Neural crest cell (in vitro differentiated cells): ENCODE measurements at places on chromosomes 1 and 21.

- peak; percentile 4 for DNase-seq
Observed at GRCh38 chr1:48870596-48870995, 93.9 kb upstream of the BEND5 start.

GRCh38 chr1:158053276-158053675 is 59.8 kb downstream of the KIRREL1 start:
- DNase-seq, result no peak

- DNase-seq, result no peak
Observed at GRCh38 chr1:156080241-156080862, 1.9 kb downstream of the MEX3A start.

DNA sequence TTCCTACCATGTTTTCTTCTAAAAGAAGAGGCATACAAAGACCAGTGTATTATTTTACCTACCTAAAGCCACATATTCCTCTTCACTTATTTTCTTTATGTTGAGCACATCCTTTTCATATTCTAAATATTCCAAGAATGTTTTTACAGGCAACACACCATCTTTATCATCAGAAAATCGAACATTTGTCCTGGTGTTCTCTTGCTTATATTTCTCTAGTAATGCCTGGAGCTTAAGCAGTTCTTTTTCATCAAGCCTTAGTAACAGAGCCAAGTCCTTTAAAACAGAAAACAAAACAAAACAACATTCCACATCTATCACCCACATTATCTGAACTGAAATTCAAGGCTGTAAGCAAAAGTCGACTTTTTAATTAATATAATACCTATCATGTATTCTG is 88.7 kb downstream of the IARS2 start:
- no peak for DNase-seq

DNA sequence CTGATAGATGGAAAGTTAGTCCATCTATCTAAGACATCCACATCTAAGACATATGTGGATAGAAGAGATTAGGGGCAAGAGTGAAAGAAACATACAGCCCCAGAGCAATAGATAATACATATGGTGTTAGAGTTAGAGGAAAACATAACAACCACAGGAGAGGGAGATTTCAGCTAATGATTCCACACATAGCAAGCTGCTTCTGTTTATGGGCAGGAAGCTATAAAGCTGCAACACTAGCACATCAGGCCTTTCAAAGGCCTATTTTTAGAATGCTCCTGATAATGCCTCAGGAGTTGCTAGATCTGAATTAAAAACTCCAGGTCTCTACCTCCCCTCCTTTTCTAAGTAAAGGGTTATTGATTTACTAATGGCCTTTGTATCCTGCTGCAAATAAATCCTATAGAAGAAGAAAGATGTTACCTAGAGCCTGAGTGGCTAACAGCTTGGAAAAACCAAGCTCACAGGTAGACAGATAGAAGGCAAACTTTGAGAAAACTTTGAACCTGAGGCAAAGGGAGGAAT is 36.1 kb downstream of the BRINP2 start:
- DNase-seq, result no peak

GRCh38 chr21:16408280-16408679 is 678.5 kb downstream of the USP25 start:
- DNase-seq, result no peak

- DNase-seq, result no peak
Observed at GRCh38 chr1:180392020-180392419, 110.4 kb downstream of the ACBD6 start.

DNA sequence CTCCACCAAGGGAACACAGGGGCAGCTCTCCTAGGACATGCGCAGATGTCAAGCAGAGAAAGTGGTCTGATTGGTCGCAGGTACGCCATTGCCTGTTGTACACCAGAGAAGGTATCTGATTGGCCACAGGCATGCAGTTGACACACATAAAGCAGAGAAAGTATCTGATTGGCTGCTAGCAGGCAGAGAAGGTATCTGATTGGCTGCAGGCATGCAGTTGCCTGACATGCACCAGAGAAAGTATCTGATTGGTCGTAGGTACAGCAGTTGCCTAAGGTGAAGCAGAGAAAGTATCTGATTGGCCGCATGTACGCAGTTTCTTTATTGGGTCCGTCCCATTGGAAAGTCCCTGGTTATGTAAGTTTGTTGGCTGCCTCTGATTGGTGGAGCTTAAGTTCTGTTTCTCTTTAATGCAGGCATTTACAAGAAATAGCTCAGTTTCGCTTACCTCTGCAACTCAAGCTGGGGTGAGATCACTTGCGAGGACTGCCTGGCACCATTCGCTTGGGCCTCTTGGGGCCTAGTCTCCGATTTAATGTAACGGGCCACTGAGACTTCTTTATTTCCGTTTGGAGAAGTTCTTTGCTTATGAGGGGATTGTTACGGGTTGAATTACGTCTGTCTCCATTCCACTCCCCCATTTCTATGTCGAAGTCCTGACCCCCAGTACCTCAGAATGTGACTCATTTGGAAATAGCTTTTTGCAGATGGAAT is 74.2 kb downstream of the SIK1 start:
- no peak for DNase-seq

DNA sequence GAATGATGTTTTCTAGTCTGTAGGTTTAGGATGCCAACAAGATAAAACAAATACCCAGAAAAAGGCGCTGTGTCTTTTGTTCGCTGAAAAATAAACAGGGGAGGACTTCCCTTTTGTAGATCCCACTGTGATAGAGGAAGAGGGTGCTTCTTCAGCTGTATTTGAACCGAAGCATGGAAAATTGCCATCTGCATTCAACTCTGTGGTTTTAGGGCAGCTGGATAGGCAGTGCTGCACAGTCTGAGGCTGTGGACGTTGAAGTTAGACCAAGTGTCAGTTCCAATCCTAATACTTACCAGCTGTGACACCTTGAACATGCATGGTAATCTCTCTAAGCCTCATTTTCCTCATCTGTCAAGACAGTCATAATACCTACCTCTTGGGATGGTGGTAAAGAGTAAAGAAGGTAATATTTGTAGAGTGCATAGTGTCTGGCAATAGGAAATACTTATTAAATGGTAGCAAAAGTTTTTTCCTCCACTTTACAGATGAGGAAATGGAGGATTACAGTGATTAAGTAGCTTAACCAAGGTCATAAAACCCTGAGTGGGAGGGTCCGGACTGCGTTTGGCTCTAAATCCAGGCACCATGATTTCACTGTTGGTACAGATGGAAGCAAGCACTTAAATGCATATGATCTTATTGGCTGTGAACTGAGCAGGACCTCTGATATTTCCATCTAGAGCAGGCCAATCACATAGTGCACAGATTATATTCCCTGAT is 48.5 kb downstream of the UTP25 start:
- DNase-seq, result no peak

DNA sequence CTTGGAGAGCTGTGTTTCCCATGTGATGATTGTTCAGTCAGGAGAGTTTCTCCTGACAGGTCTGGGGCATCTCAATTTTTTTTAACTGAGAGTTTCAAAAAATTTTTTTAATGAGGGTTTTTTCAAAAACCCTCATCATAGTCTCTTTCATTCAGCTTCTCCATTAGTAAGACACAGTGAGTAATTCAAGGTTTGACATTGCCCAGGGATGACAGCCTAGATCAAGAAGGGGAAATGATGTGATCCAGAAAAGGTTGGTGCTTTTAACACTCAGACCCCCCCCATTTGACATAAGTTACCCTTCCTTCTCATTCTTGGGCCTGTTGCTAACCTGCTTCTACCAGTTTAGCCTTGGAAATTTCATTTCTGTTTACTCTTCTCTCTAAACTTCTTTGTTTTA is 189.4 kb upstream of the HOOK1 start:
- no peak for DNase-seq

DNA sequence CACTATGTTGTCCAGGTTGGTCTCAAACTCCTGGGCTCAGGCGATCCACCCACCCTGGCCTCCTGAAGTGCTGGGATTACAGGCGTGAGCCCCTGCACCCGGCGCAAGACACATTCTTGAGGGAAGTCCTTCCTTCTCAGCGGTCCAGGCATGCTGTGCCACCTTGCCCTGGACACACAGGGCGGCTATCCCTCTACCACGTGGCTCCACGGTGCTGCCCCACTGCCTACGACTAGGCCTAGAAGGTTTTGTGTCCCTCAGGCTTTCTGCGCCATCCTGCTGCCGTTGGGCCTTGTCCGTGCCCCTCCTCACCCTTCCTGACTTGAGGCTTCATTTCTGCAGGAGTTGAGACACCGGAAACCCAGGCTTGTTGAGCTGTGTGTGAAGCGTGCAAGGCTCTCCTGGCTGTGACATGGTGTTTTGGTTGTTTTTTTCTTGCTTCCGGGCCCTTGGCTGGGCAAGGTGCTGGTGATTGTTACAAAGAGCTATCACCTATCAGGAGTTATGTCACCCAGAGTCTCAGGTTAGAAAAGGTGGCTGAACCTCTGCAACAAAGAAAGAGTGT is 13.9 kb downstream of the C1orf174 start:
- DNase-seq, result no peak

GRCh38 chr1:40232444-40232843 is 15.3 kb upstream of the TMCO2 start:
- DNase-seq, result no peak

DNA sequence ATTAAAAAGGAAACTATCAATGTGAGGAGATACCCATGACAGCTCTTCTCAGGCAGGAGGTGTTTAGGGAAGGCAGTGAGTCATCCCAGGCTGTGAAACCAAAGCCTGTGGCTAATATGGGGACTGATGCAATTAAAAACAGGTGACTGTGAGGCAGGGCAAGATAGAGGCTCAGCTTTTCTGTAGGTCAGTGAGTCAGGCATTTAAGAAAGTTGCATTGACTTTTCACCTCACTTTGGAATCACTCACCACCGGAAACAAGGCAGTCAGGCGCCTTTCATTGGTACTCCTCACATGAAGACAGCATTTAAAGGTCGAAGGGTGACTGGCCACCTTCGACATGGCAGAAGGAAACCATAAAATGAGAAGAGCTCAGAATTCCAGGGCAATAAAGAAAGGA is 54.5 kb downstream of the PAPPA2 start:
- DNase-seq, result no peak

DNA sequence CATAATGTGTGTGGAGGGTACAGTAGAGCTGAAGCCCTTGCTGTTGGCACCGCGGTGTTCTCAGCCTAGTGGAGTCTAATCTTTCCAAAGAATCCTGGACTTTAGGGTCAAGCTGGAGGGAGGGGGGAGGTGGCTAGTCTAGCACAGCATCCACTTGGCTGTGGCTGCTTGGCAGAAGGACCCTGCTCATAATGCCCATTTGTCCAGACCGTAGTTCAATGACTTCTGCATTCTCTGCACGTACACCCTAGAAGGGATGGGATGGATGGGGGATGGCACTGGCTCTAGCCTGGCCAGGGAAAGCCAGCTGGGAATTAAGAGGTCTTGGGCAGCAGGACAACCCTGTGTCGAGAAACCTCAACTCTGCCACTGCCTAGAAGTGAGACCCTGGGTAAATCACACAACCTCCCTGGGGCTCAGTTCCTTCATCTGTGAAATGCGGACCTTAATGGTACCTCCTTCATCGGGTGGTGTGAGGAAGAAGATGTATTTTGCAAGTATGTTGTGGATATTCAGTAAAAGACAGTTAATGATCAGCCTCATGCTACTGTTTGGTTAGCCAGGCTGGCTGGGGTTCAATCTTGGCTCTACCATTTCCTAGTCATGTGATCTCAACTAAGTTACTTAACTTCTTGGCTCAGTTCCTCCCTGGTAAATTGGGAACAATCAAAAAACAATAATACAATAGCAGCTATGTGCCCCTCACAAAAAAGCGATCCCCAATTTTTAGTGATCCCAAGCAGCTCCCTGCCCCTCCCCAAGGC is 27.2 kb upstream of the CLIC4 start:
- no peak for DNase-seq

- DNase-seq, result peak; percentile 30
Observed at GRCh38 chr1:41371630-41372599, 10.7 kb downstream of the FOXO6 start.

DNA sequence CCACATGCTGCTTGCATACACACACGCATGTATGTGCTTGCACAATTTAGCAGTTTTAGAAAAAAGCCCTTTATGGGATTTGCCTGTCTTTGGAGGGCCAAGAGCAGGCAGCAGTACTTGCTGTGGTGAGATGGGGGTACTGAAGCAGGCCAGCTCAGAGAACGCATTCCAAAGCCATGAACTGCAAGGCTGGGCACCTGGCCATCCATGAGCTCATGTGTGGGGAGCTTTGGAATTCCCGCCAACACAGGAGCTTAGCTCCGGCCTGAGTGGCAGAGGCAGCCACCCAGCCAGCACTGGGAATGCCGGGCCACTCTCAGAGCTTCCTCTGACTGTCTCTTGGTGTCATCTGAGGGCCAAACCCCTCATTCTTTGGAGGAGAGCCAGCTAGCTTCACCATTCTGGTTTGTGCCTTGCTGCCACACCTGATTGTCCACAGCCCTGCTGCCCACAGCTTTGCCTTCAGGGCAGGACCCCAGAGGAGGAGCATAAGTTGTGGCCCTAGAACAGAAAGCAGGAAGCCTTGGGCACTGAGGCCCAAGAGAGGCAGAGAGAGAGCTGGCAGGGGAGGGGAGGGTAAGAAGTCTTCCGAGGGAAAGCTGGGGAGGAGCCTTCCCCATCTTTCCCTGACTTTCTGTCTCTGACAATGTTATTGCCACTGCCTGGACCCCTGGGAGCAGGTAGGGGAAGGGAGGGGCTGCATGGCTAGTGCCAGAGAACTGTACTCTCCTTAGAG is 92.1 kb upstream of the POU3F1 start:
- no peak for DNase-seq

DNA sequence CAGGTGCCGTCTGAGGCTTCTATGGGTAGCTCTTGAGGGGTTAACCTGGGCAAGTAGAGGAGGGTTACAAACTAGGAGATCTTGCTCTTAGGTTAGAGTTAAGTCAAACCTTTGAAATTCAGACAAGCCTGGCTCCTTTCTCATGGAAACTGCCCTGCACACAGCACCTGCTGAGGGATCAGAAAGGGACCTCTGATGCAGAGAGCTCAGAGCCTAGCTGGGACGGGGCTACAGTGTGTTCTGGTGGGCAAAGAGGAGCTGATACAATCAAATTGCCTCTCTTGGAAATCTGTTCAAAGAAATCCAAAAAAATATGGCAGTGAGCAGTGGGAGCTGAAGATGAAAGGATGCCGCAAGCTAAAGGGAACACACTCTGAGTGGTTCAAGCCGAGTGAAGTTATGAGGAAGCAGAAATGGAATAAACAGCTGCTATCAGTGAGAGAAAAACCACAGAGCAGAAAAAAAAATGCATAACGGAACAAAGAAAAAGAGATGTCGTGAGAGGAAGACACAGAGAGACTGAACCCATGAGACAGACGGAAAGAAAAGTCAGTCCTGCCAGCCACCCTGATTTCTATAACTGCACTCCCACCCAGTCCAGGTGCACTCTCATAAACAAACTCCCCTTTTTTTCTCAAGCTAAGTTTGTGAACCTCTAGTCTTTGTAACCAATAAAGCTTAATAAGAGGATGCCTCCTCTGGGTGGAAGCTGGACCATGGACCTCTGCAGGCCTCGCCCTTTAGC is 26.6 kb downstream of the PAFAH2 start:
- no peak for DNase-seq

DNA sequence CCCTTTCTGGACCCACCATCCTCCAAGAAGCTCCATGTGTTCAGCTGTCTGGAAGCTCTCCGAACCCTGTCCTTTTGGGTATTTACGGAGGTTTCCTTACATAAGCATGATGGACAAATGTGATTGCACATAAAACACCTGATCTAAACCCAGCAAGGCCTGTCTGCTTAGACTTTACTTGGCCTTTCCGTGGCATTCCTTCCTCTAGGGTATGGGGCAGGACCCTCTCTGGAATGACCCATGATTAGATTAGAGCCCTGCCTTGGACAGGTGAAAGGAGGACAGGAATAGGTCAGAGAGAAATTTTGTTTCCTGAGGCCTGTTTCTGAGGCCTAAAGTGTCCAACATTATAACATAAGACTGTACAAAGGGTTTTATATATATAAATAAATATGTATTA is 16.9 kb downstream of the PTPRU start:
- no peak for DNase-seq

- DNase-seq, result no peak
Observed at GRCh38 chr1:47924270-47925048, 72.7 kb downstream of the TRABD2B start.
